ENCODE measurements at places on chromosomes 11 and 22.

- DNase-seq, result peak; percentile 77
These were observed 54.4 kb upstream of the JAM3 start for GRCh38 chr11:134014511-134014910.

- no peak for DNase-seq
These were observed 16.7 kb upstream of the TMEM123 start for GRCh38 chr11:102469196-102469821.

GRCh38 chr11:119937412-119937811 lies 200.5 kb downstream of the TRIM29 start:
- DNase-seq, result no peak

DNA sequence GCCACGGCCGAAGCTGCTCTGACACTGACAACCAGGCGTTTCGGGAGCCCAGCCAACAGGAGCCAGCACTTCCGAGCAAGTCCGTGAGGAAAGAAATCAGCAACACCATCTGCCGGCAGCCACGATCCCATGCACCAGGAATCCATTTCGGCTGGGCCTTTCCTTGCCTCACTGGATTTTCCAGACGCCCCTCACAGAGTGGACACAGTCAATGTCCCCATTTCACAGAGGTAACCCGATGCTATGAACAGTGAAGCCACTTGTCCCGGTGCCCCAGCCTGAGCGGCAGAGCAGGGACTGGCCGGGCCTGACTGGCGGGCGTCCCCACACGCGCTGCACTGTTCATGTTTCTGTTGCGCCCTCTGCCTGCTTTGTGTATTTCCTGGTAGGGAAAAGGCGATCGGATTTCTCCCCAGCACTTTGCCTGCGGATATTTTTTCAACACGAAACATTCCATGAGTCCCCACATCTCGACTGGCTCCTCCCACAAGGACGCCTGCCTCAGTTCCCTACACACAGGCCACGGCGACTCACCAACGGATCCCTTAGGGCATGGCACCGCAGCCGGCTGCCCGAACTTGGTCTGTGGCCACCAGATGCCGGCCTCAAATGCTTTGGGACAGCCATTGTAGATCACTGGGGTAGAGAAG lies 55.3 kb downstream of the TRMU start:
- no peak for DNase-seq

- peak; percentile 82 for DNase-seq
These were observed 86.6 kb downstream of the KCNQ1 start for GRCh38 chr11:2531277-2531986.

GRCh38 chr11:38498721-38499120 lies 1900.7 kb upstream of the RAG2 start:
- DNase-seq, result no peak

- no peak for DNase-seq
These were observed 2.9 kb upstream of the APOBEC3A start for GRCh38 chr22:38954414-38955043.

GRCh38 chr11:108685419-108686130 lies 20.7 kb downstream of the DDX10 start:
- no peak for DNase-seq

GRCh38 chr11:67277231-67277961 lies 11.1 kb downstream of the GRK2 start:
- DNase-seq, result peak; percentile 82

DNA sequence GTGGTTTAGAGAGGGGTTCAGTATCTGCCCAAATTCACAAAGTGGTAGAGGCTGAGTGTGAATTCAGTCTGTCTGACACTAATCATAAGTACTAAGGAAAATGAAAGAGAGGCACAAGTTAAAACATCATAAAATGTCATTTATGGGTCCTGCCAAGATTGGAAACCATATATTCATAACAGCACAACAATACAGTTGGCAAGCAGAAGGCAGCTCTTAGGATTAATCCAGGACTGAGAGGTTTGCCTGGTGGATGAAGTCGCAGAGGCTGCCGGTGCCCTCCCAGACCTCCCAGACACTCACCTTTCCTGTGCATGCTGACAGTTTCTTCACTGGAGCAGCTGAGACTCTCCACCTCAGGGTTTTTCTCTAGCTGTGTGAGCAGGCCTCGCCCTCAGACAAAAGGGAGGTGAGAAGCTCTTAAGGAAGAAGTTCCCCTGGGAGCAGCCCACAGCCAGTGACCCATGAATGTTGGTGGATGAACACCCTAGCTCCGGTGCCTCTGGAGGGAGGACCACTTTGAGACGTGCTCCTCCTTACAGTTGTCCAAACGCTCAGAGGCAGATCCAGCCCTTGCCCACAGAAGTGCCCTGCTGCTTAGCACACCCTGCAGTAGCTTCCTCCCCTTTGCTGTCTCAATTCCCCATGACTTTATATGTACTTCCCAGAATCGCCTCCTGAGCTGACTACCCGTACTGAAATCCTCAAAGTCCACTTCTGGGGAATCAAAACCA lies 43.7 kb downstream of the MAML2 start:
- no peak for DNase-seq

DNA sequence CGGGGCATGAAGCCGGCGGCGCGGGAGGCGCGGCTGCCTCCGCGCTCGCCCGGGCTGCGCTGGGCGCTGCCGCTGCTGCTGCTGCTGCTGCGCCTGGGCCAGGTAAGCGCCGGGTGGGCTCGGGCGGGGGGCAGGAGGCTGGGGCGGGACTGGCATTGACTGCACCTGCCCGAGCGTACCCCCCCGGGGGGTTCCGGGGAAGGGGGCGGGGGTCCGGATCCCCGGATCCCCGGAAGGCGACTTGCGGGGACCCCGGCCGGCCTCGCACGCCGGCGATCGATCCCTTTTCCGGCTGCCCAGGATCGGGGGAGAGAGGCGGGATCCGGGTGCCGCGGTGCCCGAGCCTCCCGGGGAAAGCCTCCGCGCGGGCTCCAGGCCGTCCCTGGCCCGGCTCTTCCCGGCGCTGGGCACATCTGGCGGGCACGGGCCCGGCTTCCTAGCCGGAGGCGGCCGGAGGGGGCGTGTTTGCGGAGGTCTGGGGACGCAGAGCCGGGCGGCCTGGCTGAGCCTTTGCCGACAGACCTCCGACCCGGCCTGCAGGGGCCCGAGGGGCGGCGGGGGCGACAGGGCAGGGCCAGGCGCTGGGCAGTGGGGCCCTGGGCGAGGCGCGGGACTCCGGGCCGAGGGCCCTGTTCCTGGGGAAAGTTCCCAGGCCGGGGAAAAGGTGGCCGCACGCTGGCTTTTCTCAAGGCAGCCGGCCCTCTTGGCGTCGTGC lies 705 bp downstream of the PTPRJ start:
- DNase-seq, result peak; percentile 83

GRCh38 chr11:63873311-63873710 lies 34.4 kb downstream of the MARK2 start:
- DNase-seq, result no peak

- DNase-seq, result no peak
These were observed 3.1 kb downstream of the SCO2 start for GRCh38 chr22:50522208-50522805.

- DNase-seq, result no peak
These were observed 28.2 kb downstream of the HEPHL1 start for GRCh38 chr11:94049351-94049750.

DNA sequence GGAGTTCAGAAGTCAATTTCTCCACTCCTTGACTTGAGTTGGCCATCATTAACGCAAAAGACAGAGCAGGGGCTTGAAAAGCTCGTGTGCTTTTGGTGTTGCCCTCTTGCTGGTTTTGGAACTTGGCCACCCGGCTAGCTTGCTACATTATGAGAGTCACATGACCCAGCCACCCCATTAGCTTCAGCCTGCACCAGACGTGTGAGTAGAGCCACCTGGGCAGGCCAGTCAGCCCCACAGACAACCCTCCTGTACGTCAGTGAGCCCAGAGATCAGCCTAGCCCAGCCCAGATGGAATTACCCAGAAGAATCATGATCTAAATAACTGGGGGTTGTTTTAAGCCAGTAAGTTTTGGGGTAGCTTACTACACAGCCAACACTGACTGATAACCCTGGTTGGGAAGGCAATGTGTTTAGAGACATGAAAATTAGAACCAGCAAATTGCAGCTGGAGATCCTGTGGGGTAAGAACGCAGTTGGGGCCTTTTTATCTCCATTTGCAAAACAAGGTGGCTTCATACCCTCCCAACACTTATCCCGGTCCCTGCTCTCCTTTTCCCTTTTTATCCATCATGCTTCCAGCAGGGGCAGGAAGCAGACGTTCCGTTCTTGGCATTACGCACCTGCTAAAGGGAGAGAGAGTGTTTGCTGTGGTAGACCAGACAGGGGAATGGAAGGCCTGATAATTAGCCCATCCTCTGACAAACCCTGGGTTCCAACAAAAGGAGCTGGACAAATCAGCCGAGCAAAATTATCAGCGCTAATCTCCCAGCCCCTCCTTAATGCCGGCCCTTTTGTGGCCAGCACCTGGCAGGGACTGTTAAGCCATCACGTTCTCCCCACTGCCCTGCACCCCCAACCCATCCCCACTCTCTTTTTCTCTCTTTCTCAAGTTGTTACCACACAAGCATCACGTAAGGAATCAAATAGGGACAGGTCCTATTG lies 548.7 kb upstream of the CADM1 start:
- peak; percentile 40 for DNase-seq
